Cerebellar nuclear complex (tissue), 1 donor: ENCODE measurements at places on chromosomes 7 and 10.

DNA sequence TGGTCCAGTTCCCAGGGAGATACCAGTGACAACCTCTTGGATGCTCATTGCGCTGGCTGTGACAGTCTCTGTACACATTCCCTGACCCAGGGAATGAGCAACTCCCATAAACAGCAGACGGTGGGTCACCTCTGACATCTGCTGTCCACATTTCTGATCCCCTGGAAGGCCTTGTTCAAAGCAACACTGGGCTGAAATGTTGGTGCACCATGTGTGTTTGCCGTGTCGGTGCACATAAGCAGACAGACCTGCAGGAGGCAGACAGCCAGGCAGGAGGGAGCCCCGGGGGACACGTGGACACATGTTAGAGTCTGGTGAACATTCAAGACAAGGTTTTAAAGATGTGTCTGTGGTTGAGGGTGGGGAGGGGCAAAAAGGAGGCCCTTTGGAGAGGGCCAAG, 254.9 kb downstream of the PLXNA4 start:
- DNase-seq = no peak

DNA sequence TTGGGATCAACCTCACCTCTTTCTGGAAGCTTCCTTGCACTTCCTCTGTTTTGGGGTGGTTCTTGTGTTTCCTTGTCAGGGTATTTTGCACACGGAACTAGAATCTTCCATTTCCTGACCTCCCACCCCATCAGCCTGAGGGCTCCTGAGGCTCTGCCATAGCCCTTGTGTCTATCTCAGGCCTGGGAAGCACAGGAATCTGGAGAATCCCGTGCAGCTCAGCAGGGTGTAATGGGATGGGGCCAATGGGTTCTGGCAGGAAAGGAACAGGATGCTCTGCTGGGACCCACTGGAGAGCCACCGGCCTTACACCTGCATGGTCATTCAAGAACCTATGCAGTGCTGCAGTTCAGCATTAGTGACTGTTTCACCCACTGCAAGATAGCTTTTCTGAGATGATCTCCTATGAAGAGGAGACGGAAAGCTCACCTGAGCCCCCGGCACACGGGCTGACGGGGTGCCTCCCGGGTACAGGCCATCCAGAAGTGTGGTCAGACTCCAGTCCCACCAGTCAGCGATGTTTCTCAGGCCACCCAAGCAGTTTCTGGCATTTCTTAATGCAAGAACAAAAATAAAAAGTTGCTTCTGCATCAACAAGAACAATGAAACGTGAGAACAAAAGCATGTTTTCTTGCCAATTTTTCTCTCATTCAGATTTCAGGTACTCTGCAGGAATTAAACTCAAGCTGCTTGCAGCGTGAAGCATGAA, 133.2 kb downstream of the PKD1L1 start:
- no peak for DNase-seq

DNA sequence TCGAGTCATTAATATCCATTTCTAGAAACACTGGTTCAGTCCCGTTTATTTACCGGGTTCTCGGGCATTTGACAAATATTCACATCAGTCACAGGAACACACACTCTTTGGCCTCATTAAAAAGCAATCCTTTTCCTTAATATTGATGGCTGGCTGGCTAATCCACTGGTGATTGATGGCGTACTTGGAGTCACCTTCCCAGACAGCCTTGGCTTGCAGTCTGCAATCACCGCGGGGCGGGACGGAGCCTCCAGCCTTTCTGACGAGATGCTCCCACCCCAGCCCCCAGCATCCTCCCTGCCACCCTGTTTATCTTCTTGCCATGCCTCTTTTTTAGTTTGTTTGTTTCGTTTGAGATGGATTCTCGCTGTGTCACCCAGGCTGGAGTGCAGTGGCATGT, 36.6 kb downstream of the SRRM3 start:
- no peak for DNase-seq

- DNase-seq = no peak
These were observed 12.4 kb downstream of the KLF6 start for GRCh38 chr10:3772361-3773171.

DNA sequence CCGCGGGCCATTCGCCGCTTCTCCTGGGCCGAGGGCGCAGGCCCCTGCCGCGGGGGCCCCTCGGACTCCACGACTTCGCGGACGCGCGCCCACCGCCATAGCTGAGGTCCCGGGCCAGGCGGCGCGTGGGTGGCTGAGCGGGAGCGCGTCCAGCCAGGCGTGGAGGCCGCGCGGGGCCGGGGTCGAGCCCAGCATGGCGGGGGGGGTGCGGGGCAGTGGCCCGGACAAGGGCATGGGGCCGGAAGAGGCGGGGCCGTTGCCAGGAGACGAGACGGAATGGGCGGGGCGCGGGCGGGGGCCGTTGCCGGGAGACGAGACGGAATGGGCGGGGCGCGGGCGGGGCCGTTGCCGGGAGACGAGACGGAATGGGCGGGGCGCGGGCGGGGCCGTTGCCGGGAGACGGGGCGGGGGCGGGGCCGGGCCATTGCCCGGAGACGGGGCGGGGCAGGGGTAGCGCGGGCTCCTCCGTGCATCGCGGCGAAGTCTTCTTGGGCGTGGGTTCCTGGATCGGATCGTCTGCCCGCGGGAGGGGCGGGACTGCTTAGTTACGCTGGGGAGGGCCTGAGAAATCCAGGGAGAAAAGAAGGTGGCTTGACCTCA, 14.8 kb downstream of the ADAM8 start:
- DNase-seq = peak; percentile 13

- no peak for DNase-seq
These were observed 284.5 kb downstream of the ADARB2 start for GRCh38 chr10:1452777-1453176.
